ENCODE measurements at places on chromosomes 16 and 17.

DNA sequence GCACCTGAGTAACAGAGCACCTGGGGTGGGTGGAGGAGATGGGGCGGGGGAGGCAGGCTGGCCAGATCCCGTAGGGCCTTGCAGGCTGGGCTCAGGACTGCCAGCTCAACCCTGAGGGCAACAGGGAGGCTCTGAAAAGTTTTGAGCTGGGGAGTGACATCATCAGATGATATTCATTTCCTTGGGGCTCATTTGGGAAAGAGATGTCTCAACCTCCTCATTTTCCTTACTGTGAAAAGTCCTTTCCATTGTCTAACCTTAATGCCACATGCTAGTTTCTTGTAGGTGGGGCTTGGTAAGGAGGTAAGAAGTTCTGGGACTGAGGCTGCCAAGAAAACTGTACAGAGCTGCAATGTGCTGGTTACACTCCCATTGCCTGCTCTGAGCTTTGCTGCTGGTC is 3.7 kb downstream of the TNS4 start:
- no peak for DNase-seq

DNA sequence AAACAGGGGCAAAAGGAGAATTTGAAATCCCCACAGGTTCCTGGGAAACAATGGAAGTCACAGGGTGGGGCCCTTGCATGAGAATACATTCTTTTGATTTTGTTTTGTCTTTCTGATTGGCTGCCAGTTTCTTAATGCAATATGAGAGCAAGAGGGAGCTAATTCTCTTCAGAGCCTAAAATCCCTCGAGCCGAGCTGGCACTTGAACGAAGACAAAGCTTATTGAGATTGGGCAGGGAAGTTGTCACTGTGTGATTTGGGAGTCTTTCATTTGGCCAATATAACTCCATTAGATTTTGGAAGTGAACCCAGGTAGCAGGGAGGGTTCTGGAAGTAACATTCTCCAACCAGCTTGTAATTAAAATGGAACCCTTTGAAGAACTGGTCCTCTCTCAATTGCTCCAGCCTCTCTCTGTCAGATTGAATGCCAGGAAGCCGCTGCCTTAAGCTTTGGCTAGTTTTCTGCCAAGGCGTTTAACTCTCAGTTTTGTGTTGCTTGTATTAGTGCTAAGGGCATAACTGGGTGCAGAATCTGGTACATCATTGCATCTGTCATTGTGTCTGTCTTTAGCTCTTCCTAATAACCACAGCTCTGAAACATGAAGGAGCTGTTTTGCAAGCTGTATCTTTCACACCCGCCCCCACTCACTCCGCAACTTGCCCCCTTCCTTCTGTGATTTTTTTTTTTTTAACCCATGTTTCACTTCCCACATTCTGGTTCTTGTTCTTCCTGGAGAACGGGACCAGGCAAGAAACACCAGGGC is 272.0 kb downstream of the MAF start:
- DNase-seq: no peak

- DNase-seq: no peak
Observed at GRCh38 chr16:49684696-49685095, 171.2 kb downstream of the ZNF423 start.

- DNase-seq: no peak
Observed at GRCh38 chr16:85259832-85260167, 147.5 kb upstream of the CIBAR2 start.

- no peak for DNase-seq
Observed at GRCh38 chr16:10383626-10384025, 2.2 kb upstream of the ATF7IP2 start.

Measured in HuH-7 (cell line).